IPS-NIHi11 (cell line): ENCODE measurements at places on chromosomes 11 and 22.

DNA sequence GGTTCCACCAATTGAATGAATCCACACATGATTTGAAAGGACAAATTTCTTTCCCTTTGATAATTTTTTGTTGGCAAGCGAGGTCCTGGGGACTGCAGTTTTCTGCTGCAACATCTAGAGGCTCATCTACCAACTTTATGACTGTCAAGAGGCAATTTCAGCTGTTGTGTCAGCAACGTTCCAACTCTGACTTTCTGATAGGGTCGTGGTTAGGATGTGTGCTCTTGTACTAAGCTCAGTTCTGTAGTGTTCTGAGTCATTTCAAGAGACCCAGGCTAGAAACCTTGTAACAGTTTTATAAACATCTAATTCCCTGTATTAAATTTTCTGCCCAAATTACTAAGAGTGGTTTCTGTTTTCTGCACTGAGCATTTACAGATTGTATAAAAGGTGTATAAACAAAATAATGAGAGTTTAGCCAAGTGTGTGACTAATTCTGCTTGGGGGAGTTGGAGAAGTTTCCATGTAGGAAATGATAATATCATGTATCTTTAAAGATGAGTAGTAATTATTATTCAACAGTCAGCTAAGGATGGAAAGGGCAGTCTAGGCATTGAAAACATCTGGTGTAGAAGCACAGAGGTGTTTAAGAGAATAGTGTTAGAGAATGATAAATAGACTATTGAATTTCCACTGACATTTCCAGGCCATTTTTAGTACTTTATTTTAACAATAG is 72.2 kb downstream of the RBMXL2 start:
- no peak for DNase-seq

- no peak for DNase-seq
These were observed 558.6 kb downstream of the NTM start for GRCh38 chr11:131928992-131929391.

DNA sequence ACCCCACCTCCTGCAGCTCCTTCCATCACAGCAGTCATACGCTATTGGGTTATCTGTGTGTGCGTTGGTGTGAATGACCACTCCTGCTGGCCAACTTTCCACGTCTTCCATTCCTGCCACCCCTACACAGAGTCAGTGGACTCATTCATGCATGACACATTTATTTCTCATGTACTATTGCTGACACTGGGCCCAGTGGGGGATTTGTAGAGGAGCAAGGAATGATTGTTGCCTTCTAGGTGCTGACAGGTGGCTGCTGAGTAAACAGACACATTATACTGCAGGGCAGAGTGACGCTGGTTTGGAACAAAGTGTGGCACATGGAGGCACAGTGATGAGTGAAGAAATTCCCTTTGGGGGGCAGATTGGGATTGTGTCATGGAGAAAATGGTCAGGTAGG is 113.9 kb downstream of the CCDC81 start:
- DNase-seq: peak; percentile 19

- no peak for DNase-seq
These were observed 17.8 kb upstream of the PATZ1 start for GRCh38 chr22:31363885-31364465.

DNA sequence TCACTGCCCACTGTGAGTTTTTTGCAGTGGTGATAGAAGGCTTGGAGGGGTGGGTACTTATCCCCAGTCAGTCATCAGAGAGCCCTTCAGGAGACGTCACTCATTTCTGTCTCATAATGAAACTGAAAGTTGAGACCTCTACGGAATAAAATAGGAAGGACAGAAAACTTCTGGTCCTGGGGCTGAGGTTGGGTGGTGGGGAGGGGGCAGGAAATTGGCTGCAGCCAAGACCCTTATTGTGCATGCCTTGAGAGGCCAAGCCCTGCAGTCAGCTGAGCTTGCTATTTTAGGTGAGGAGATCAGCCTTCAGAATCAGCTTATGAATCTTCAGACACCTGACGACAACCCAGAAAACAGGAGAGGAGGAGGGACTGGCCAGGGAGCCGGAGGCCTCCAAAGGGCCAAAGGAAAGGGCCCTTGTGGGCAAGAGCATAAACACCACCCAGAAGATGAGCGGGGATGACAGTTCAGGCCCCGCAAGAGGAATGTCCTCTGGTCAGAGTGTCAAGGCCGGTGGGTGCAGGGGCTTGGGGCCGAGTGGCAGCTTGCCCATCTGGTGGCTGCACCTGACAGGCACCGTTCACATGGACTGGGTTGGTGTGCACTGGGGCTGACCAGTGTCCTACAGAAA is 17.9 kb upstream of the ADA2 start:
- no peak for DNase-seq
